Mammary epithelial cell (primary cell): ENCODE measurements at places on chromosomes 16 and 17. TPM values are rescaled to one million over a fixed set of nuclear protein-coding genes. Genes with fewer than 3 reads are reported as not detected.

CSH1 gene
- not detected in 2 replicates for total RNA-seq

MMP2 gene
- total RNA-seq, result 68.2 TPM

FTO gene
- total RNA-seq, result 155 TPM

LRRC45 gene
- total RNA-seq, result 4.5 TPM

ABCC11 gene
- total RNA-seq, result 0.50 TPM

DNA sequence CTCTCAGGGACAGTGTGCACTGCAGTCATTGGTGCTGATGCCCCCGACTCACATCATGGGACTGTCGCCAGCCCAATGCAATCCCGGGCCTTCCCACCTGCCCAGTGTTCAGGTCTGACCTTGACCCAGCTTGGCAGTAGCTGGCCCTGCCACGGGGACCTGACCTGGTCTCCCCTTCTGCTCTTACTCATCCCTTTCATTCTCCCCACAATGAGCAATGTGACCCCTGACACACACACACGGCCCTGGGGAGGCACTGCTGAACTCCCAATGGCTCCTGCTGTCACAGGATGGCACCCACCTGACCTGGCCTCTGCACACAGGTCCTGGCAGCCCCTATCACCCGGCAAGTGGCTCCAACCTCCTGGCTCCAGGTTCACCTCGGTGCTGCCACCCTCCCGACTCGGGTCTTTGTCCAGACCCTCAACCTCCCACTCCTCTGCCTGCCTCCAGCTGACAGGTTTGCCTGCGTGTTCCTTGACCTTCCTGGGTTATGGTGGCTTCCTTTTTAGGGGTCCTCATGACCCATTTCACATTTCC is 6.6 kb downstream of the CD300C start:
- no peak for DNase-seq

- peak; percentile 16 for DNase-seq
These were observed 27.3 kb downstream of the AATF start for GRCh38 chr17:36975922-36976515.

DNA sequence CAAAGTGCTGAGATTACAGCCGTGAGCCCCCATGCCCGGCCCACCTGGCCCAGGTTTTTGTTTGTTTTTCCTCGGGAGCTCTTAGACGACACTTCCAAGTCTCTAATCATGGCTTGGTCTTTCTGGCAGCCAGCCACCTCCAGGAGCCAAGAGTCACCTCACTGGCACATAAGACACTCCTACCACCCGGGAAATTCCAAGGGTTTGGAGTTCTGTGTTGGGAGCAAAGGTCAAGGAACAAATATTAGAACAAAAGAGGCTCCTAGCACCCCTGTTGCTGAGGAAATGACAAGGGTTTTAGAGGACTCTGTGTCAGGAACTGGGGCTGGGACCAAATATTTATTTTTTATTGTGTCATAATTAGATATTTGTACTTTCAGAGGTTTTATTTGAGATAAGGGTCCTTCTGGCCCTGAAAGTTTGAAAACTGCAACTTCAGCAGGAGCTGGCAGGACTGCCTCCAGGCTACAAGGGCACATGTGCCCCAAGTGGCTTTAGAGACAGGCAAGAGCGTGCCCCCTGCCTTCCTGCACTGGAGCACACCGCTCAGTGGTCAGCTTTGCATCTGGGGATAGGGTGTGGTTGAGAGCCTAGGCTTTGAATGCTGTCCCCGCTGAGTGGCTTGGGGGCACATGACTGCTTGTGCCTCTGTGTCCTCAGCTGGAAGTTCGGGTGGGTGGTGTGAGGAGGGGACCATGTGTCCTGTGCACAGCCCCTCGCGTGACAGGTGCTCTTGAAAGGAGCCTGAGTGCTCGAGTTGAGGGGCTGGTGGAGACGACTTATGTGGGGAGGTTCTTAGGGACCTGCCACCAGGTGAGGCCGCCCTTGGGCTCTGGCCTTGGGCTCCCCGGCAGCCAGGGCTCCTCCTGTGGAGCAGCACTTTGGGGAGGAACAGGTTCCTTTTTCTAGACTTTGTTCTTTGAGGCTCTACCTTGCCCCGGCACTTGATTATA is 29.7 kb downstream of the MGRN1 start:
- DNase-seq, result no peak

GRCh38 chr17:77300016-77300686 is 159.4 kb downstream of the SEC14L1 start:
- DNase-seq, result no peak

- DNase-seq, result peak; percentile 17
These were observed 111.9 kb downstream of the CNTNAP4 start for GRCh38 chr16:76389126-76389525.

- DNase-seq, result no peak
These were observed 510.2 kb downstream of the WWOX start for GRCh38 chr16:78609402-78610274.

DNA sequence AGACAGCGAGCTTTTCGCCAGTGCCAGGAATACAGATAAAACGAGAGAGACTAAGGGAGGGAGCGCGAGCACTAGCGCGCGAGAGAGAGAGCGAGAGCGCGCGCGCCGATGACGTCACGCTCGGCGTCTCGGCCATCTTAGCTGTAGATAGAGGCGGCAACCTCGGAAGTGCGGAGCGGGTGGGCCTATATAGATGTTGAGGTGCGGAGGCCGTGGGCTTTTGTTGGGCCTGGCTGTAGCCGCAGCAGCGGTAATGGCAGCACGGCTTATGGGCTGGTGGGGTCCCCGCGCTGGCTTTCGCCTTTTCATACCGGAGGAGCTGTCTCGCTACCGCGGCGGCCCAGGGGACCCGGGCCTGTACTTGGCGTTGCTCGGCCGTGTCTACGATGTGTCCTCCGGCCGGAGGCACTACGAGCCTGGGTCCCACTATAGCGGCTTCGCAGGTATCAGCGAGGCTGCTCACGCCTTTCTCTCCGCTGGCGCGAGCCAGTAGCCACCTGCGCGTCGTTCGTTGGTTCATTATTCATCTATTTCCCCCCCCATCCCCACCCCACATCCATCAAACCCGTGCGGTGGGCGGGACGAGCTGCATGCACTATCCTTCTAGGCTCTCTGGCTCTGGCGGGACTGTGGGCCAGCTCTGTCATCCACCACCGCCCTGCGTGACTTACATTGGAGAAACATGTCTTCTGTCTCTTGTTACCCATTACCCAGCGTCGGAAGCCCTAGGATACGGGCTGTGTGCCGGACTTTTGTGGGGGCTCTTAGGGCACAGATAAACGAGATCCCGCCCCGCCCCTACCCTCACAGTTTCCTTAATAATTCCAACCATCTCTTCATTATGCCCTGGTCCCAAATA is 795 bp downstream of the CYB5D2 start:
- peak; percentile 88 for DNase-seq

DNA sequence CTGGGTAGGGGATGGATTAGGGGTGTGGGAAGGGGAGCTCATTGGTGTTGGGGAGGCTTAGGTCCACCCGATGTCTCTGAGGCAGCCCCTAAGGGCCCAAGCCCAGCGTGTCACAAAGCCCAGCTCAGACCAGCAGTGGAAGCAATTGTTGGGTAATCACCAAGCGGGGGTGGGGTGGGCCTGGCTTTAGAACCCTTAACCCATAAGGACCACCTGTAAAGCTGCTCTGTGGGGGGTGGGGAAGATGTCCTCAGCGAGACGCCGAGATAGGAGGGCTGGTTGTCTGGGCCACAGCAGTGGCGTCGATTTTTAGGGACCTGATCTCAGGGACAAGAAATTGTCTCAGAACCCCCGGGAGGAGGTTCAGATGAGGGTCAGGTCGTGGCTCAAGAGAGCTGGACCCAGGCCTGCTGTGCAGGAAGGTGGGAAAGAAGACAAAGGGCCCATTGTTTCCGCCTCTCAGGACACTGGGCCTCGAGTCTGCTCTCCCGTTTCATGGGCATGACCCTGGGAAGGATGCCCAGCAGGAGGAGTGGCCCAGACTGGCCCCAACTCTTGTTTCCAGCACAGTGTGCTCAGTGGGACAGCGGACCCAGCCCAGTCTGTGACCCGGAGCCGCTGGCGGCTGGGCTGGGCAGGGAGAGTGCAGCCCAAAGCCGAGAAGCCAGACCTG is 15.9 kb downstream of the ST6GALNAC2 start:
- no peak for DNase-seq

GRCh38 chr17:63998721-63999679 is 849 bp downstream of the PRR29 start:
- no peak for DNase-seq

DNA sequence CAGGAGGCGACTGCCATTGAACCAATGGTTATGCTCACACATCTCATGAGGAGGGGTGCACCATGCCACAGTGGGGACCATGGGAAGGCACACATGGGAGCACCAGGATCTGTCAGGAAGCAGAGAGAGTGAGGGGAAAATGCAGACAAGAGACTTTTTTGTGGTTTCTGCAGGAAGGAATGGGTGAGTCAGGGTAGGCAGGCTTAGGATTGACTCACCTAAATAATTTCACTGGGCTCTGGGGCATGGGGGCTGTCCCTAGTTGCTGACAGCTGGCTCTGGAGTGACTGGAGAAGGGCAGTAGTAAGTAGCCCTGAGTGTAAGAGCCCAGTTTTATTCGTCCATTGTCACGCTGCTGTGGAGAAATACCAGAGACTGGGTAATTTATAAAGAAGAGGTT is 202.4 kb downstream of the AXIN2 start:
- DNase-seq, result peak; percentile 83

DNA sequence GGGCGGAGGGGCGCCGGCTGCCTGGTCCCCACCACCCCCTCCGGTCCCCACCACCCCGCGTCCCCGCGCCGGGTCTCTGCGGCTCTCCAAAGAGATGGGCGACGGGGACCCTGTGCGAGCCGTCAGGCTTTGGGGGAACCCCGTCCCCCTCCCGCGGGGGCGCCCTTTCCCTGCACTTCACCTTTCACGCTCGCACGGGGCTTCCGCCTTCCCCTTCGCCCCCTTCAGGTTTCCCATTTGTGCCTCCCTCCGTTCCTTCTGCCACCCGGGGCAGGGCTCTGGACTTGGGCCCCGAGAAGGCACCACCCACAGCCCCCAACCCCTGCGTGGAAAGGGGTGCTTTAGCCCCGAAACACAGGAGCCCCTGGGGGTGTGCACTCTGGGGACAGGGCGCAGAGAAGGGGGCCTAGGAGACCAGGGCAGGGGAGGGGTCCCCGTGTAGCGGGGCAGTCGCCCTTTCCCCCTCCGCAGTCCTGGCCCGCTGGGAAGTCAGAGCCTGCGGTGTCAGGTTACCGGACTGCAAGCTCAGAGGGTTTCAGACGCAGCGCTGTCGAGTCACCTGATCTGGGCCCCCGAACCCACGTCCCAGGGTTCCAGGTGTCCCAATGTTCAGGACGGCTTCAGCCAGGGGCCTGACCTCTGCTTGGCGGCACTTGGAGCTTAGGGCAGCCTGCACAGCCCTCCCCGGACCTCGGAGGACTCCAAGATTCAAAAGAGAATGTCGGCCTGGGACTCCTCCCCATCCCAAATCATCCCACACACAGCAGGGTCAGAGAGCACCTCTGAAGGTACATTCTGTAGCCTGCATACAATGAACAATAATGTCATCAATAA is 6.7 kb upstream of the CCDC92B start:
- no peak for DNase-seq

GRCh38 chr17:43898446-43898845 is 8.9 kb downstream of the MPP2 start:
- DNase-seq, result no peak

- DNase-seq, result no peak
These were observed 398.5 kb downstream of the ZFHX3 start for GRCh38 chr16:72649254-72649944.

- DNase-seq, result peak; percentile 61
These were observed 333 bp upstream of the NOG start for GRCh38 chr17:56593086-56593645.
